ENCODE measurements at places on chromosomes 12 and 14. TPM values are rescaled to one million over a fixed set of nuclear protein-coding genes. Genes with fewer than 3 reads are reported as not detected.

Gene PTHLH
- total RNA-seq: 0.56 TPM

Gene PRIM1
- total RNA-seq: 47.3 TPM

Gene SERPINA5
- 1.4 TPM for total RNA-seq

Gene ZDHHC22
- 5.9 TPM for total RNA-seq

All from neural crest cell (in vitro differentiated cells).